ENCODE measurements at places on chromosomes 13 and 19.

- DNase-seq, result no peak
These were observed 8.1 kb downstream of the CARS2 start for GRCh38 chr13:110697842-110698241.

DNA sequence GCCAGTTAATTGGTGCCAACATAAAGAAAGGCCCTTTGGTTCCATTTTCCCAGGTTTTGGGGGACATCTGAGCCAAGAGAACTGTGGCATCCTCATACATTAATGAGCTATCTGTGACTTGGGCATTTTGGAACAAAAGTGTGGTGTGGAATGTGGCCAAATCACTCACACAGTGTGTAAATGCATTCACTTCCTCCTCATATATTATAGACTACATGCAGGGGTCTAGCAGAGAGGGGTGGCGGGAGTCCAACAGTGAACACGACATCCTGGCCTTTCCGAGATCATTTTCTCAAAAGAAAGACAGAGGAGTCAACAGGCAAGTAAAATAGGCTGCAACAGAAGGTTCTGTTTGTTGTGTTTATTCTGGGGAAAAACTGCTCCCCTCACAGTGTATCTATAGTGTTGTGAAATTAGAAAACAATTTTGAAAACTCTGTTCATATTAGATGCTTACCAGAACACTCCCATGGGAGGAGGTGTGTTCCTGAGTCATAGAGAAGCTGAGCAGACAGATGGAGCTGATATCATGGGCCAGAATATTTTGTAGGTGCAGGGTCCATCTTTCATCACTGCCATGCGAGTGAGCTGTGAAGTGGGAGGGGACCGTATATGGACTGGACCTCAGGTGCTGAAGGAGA, 36.9 kb downstream of the PABPC3 start:
- no peak for DNase-seq

DNA sequence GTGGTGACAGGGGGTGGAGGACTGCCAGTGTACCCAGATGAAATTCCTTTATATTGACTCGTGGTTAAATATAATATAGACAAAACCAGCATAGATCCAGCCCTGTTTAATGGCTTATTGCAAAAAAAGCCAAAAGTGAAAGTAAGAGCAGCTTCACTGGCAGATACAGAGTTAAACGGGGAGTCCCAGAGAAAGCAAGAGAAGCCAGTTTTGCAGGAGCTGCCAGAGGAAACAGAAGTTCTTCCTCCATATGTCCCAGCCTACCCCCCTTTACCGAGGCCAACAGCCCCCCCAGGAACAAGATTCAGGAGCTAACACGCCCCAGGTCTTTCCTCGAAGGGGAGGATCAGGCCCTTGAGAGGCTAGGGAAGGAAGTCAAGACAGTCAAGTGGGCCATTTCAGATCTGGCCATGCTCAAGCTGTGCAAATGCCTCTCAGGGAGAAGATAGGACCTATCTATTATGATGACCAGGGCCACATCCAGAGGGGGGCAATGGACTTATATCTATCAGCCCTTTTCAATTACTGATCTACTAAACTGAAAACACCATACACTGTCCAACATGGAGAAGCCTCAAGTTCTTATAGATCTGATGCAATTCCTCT, 47.2 kb upstream of the ZNF737 start:
- DNase-seq, result no peak

DNA sequence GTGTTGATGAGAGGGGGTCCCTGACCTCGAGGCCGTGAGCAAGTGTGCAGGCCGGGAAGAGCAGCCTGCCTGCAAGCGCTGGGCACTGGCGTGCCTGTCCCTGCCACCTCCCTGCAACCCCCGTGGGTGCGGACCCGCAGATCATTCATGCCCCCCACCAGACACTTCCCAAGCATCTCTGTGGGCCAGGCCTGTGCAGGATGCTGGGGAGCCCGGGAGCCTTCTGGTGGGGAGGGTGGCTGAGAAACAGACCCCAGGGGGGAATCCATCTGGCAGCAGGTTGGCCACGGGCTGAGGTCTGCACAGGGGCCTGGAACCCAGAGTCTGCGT, 18.4 kb upstream of the CACTIN start:
- DNase-seq, result no peak

DNA sequence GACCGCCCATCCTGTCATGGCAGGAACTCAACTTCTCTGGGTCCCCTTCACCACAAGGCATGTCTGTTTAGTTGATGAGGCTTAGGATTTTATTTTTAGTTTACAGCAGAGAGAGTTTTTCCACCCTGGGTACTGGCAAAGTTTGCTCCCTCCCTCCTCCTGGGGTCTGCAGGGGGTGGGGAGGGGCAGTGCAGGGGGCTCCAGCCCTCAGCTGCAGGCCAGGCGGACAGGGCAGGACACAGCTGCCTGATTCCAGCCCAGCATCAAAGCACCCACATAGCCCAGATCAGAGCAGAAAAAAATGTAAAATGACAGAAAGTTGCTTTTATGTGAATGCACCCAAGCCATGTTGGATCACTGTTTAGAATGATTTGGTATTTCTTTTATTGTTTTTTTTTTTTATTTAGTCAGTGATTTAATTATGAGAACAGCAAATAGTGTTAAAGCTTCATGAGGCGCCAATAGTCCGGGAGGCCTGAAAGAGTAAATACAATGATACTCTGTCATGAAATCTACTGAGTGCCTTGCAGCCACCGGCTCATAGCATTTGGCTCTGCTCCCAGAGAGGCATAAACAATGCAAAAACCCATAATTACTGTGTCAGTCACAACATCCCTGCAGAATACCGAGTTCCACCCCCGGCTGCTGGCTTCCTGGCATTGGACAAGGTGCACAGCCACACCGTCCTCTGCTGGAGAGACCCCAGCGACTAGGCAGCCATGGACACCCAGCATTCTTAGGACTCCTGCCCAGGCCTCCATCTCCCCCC, 923.5 kb downstream of the UQCRFS1 start:
- DNase-seq, result no peak

GRCh38 chr13:40346592-40346991, 319.8 kb downstream of the FOXO1 start:
- no peak for DNase-seq

- no peak for DNase-seq
These were observed 912 bp downstream of the SSC5D start for GRCh38 chr19:55488986-55489710.

DNA sequence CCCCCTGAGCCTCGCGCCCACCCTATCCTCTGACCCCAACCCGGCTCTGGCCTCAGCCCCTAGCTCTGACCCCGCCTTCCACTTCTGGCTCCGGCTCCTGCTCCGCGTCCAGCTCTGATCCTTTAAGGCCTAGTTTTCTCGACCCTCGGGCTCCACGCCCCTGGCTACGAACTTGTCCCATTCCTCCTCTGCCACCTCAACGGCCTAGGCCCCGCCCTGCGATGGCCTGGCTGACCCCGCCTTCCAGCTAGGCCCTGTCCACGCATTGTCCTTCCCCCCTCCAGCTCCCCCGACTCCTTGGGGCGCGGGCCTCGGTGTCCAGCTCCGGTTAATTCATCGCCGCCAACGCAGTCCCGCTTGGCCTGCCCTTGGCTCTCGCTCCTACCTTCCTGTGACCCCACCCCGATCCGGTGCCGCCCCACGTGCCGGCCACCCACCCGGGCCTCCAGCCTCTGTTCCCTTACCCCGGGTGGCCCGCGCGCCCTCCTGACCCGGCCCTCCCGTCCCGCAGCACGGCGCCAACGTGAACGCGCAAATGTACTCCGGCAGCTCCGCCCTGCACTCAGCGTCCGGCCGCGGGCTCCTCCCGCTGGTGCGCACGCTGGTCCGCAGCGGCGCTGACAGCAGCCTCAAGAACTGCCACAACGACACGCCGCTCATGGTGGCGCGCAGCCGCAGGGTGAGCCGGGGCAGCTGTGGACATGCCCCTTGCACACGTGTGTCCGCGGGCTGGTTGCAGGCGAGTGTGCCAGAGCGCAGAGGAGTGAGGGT, 9.4 kb downstream of the BCL3 start:
- DNase-seq, result no peak

DNA sequence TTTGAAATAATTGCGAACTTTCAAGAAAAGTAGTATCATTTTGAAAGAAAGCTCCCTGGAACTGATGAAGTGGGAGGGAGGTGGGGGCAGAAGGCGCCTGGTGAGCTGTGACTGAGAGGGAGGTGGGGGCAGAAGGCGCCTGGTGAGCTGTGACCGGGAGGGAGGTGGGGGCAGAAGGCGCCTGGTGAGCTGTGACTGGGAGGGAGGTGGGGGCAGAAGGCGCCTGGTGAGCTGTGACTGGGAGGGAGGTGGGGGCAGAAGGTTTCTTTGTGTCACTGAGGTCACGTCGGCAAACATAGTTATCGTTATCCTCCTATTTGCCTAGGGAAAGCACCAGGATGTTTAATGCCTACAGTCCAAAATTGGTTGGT, 24.2 kb downstream of the C2CD4C start:
- no peak for DNase-seq

DNA sequence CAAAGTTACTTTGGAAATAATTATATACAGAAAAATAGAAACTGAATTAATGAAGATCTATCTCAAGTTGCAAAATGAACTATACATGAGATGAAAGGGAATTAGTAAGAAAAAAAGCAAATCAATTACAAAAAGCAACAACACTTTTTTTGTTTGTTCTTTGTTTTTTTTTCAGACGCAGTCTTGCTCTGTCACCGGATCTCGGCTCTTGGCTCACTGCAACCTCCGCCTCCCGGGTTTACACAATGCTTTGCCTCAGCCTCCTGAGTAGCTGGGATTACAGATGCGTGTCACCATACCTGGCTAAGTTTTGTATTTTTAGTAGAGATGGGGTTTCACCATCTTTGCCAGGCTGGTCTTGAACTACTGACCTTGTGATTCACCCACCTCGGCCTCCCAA, 2.2 kb downstream of the ZNF415 start:
- no peak for DNase-seq

GRCh38 chr13:104085611-104086010, 1019.4 kb upstream of the SLC10A2 start:
- no peak for DNase-seq
